Activated T-cell treated with anti-CD3 and anti-CD28 coated beads, Interleukin-2, amount 50 U/mL, for 48 hours (primary cell): ENCODE measurements at places on chromosomes 3 and 15.

DNA sequence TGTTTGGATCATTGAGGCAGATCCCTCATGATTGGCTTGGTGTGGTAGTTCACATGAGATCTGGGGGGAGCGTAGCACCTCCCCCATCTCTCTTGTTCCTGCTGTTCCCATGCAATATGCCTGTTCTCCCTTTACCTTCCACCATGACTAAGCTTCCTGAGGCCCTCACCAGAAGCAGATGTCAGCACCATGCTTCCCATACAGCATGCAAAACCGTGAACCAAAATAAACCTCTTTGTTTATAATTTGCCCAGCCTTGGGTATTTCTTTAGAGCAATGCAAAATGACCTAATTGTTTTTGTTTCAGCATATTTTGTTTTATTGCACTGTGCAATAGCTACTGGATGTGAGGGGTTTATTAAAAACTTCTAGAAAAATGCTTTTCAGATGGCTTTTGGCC, 56.6 kb upstream of the CHST2 start:
- no peak for DNase-seq

DNA sequence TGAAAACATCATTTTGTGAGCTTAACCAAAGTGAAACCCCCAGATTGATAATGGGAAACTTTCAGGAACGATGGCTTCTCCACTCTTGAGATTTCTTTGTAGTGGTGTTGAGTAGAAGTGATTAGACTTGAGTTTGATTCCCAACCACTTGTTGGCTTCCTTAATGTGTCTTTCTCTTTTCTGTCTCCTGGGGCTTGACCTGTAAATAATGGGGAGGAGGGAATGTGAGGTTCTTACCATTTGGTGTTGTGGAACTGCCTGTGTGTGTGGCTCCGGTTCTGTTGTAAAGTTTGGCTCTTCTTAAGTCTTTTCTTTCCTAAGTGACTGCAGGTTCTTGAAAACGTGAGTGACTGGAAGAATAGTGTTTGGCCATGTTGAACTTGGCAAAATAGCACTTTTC, 2.7 kb downstream of the CDV3 start:
- peak; percentile 8 for DNase-seq

- DNase-seq = no peak
Measured at GRCh38 chr3:64295594-64295993, 70.3 kb upstream of the PRICKLE2 start.

DNA sequence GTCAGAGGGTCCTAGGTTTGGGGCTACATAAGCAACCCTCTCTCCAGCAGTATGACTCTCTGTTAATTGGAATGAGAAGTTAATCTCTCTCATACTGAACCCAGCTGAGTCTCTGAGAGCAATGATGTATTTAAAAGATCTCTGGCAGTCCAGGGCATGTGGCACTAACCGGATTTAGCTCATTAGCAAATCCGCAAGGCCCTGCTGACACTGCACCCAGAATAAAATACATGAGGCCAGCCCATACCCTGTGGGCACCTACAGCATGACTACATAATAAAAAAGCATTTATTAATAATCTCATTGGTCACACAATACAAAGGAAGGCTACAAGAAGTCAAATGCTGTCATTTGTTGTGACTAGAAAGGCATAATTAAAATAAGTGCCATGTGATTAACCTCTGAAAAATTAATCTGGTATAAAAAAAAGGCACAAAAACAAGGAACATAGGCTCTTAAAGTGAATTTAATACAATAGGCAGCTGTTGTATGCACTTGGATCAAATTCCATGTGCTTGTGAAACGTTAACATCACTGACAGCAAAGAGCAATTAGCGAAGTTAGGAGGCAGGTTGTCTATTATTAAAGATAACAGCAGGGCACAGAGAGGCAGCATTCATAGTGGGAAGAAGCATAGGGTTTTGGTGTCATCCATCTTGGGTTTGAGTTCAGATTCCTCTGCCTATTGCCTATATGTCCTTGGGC, 381.2 kb downstream of the WDR72 start:
- no peak for DNase-seq

DNA sequence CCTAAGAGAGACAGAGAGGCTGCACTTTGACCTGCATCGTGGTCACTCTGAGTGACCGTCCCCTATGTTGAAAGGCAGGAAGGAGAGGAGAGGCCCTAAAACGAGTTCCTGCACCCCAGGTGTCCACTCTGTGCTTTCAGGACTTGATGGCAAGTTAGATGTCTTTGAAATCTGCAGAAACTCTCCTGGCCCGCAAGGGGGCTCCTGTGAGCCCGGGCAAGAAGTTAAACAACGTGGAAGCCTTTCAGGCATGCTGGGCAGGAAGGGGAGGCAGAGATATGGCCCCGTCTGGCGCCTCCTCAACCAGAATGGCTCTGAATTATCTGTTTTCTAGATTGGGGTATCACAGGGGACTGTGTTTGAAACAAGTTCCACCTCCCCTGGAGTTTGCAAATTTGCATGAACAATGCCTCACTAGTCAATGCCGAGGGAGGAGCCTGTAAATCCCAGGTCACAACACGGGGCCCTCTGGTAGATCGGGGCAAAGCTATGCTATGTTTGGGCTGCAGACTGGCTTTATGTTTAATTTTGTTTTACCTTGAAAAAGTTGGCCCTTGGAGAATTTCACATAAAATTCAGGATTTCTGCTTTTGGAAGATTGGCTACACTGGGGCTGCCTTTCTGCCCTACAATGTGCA, 9.8 kb downstream of the CTXND1 start:
- DNase-seq = peak; percentile 35

GRCh38 chr3:71495708-71496472, 87.6 kb downstream of the FOXP1 start:
- DNase-seq = peak; percentile 61

GRCh38 chr3:42736081-42736480, 33.5 kb upstream of the HHATL start:
- DNase-seq = no peak

DNA sequence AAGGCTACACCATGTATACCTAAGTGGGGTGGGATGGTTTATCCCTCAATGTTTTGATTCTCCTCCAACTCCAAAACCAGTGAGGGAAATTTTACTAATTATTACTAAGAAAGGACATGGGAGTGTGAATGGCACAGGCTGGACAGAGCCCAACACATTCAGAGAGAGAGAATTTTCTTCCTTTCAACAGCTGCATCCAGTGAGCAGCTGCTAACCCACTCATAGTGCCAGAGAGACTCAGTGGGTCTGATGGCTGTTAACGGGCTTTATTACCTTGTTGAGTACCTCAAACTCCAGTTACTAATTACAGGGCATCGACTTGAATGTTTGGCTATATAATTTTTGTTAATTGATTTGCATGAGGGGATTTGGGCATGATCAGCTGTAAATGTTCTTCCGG, 75.8 kb downstream of the RORA start:
- no peak for DNase-seq
